ENCODE measurements at places on chromosomes 6 and 20. TPM values are rescaled to one million over a fixed set of nuclear protein-coding genes. Genes with fewer than 3 reads are reported as not detected.

The RBCK1 gene
- total RNA-seq, result 44.2 TPM

The POM121L2 gene
- total RNA-seq, result not detected

The TRIM10 gene
- not detected for total RNA-seq

The CCN2 gene
- 13.9 TPM for total RNA-seq

GRCh38 chr6:88722686-88723085, 240.7 kb downstream of the RNGTT start:
- no peak for DNase-seq

GRCh38 chr6:30725713-30726505, 5.8 kb downstream of the TUBB start:
- DNase-seq, result no peak

DNA sequence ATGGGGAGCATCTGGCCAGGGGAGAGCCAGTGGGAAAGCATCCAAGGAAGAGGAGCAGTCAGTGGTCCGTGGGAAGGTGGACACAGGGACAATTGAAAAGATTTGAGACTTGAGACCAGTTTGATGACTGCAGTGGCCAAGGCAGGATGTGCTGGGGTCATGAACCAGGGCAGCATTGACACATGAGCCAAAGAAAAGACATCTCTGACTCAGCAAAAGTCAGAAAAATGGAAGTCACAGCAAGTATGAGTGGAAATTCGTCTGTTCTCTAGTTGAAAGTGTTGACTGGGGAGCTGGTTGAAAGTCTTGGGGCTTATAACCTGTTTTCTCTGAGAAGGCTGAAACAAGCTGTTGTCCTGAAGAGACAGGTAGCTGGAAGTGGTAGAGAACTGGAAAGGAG, 31.3 kb downstream of the RAB22A start:
- no peak for DNase-seq

GRCh38 chr6:139732451-139732850, 358.0 kb upstream of the CITED2 start:
- no peak for DNase-seq

DNA sequence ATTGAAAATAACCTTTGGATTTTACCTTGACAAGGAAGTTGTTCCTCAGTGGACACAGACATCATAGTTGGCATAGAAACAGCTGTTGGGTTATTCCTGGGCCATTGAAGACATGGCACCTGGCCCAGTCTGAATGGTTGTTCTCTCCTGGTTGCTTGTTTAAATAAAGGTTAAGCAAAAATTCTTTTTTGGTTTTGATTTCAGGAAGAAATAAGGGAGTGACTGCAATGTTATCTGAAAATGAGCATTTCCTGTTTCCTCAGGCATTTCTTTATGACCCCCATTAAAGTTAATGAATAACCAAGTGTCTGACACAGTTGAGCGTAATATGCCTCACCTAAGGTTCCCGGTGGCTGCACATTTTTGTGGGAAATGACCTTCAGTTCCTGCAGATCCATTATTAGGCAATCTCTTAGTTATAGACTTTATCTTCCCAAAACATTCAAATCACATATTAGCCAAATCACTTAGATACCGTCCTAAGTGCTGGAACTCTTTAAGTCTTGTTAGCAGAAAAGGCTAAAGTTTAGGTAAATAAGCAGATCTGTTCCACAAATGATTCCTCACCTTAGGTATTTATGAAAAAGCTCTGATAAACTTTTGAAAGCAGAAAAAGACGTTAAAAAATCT, 648.7 kb upstream of the FLRT3 start:
- no peak for DNase-seq

- DNase-seq, result no peak
These were observed 1.5 kb upstream of the TUBB2B start for GRCh38 chr6:3228771-3229565.

DNA sequence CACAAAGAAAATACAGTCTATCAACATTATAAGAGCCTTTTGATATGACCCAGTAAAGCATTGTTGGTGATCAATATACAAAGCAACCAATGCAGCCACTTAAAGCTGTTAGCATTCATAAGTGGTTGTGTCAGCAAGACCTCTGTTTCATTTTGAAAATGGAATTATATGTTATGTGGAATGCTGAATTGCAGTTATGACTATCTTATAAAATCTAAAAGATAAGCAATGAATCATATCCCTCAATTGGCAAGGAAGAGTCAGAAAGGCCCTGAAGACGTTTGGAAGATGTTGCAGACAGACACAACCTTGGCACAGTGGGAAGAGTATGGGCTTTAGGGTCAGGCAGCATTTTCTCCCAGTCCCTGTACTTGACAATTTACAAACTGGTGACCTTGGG, 93.8 kb upstream of the RNF217 start:
- DNase-seq, result no peak

- DNase-seq, result no peak
These were observed 54.2 kb upstream of the ADGRF1 start for GRCh38 chr6:47096211-47096895.

- no peak for DNase-seq
These were observed 114.1 kb downstream of the PLCB1 start for GRCh38 chr20:8246153-8246552.

DNA sequence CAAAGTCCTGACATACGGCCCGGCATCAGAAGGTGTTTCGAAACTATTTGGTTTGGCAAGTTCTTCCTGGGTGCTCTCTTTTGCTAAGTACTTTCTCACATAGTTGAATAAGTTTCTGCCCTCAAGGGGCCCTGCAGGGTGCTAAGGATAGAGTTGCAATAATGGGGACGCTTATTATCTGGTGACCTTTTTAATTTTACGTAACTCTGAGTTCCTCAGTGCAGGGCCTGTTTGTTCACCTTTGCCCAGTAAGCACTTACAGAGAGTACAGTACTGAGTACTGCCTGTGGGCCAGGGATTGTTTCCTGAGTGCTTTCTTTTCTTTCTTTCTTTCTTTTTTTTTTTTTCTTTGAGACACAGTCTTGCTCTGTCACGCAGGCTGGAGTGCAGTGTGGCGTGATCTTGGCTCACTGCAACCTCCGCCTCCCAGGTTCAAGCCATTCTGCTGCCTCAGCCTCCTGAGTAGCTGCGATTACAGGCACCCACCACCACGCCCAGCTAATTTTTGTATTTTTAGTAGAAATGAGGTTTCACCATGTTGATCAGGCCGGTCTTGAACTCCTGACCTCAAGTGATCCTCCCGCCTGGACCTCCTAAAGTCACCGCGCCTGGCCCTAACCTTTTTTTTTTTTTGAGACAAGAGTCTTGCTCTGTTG, 4.5 kb upstream of the PXMP4 start:
- DNase-seq, result no peak

DNA sequence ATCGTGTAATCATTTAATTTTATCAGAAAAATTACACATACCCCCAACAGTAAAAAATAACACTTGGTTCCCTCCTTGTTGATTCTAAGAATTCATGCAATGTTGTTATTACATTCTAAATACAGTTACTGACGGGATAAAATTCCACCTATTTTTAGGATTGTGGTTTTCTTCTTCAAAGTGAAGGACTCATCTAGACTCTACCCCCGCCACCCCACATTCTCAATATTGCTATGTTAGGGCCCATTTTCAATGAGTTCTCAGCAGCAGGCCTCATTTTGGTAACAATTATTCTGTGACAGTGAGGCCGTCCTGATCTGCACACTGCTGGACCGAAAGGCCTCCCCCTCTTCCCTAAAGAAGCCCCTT, 43.5 kb downstream of the PREX1 start:
- DNase-seq, result no peak

All from Right ventricle myocardium superior (tissue), 1 donor.